Ammon's horn (tissue), 1 donor: ENCODE measurements at places on chromosomes 13 and 19.

GRCh38 chr19:35360880-35361420 is 2.7 kb downstream of the FFAR3 start:
- no peak for DNase-seq

DNA sequence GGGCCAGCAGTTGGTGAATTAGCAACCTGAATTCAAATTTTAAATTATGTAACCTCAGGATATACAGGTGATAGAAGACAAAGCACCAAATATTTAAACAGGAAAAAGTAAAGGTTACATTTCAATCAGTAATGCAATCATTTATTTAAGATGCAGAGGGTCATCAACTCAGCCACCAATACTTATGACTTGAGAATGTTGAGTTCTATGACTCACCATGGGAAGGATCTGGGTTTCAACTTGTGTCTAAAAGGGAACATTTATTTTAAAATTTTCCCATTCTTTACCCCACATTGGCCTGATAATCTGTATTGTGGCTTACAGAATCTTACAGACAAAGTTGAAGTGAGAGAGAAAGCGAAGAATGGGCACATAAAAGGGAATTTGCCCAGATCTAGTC is 418.0 kb downstream of the NDFIP2 start:
- no peak for DNase-seq

GRCh38 chr19:38073841-38074685 is 150.0 kb downstream of the DPF1 start:
- peak; percentile 26 for DNase-seq

DNA sequence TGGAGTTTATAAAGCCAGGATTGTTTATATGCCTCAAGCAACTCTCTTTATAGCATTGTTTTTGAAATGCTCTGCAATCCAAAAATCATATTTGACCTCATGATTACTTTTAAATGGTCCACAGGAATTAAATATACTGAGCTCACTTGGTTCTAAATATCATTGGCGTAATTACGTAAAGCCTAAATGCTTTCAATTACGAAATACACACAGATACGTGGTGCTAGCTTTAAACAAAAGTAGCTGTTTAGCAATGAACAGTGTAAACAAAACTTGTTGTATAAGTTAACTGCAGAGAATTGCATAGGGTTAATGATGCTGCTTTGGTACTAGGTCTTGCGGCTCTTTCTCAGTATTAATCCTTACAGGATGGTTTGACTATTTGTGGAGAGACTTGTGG is 346.6 kb downstream of the COG6 start:
- DNase-seq: no peak

GRCh38 chr13:45120967-45121831 is 889 bp downstream of the GTF2F2 start:
- no peak for DNase-seq

DNA sequence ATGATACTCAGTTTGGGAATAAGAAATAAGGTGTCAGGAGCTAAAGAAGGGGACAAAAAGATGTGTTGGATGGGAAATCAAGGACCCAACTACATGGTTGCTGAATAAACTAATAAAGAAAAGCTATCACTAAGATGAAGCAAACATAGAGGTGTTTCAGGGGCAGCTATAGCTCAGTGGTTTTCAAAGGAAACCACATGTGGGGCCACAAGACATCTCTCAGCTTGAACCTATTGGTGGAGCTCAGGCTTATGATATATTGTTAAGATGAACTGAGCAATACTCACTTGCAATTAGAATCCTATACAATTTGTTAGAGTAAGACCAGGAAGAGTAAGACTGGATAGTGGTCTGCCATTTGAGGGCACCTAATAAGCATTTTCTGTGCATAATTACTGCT is 45.1 kb upstream of the SPRY2 start:
- DNase-seq: no peak

- no peak for DNase-seq
Measured at GRCh38 chr13:71499944-71500514, 367.0 kb downstream of the DACH1 start.

DNA sequence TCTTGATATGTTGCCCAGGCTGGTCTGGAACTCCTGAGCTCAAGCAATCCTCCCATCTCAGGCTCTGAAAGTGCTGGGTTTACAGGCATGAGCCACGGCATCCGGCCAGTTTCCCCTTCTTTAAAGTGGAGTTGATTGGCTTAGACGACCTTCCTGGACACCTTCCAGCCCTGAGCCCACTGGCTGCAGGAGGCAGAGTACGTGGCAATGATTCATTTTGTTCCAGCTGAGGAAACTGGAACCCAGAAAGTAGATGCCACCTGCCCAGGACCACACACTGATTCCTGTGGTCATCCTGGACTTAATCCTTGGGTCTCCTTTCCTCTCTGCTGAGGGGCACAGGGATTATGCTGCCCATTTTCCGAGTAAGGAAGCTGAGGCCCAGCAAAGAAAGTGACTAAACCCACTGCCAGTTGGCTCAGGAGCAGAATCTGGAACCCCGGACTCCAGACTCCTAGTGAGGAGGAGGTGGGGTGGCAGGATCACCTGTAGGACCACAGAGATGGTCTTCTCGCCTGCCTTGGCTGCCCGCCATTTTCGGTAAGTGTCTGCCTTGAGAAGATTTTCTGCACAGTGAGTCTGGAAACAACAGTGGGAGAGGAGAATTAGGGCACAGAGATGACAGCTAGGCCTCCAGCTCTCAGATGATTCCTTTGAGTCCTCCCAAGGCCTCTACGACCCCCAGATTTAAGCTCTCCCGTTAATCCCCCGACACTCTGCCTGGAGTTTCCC is 737 bp downstream of the XRCC1 start:
- no peak for DNase-seq

DNA sequence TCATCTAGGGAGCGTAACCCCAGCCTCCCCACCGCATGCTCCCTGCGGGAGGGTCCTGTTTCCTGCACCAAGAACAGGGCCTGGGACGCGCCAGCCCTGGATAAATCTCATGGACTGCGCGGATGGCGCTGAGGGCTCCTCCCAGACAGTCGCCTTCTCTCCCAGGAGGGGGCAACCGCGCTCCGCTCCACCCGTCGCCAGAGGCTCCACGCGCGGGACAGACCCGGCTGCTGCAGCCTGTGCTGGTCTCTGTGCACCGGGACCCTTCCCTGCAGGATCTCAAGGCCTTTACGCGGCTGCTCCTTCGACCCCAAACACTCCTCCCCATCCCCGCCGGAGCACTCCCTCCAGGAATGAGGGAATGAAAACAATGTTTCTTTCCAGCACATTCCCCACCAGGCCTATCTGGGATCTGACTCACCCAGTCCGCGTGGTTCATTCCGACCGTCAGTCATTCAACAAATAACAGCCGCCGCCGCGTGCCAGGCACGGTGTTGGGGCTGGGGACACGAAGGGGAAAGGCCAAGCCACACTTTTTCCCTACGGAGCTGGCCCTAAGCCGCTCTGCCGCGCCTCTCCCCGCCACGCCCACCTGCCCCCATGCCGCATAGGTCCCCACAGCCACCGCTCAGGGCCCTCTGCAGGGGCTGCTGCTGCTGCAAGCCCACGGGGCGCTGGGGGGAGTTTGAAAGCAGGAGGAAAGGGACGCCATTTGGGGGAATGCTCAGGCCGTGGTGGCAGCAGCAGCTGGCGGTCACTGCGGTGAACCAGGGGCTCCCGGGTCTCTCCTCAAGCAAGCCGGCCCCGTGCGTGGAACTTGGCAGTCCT is 6.0 kb downstream of the PNMA8B start:
- peak; percentile 66 for DNase-seq

DNA sequence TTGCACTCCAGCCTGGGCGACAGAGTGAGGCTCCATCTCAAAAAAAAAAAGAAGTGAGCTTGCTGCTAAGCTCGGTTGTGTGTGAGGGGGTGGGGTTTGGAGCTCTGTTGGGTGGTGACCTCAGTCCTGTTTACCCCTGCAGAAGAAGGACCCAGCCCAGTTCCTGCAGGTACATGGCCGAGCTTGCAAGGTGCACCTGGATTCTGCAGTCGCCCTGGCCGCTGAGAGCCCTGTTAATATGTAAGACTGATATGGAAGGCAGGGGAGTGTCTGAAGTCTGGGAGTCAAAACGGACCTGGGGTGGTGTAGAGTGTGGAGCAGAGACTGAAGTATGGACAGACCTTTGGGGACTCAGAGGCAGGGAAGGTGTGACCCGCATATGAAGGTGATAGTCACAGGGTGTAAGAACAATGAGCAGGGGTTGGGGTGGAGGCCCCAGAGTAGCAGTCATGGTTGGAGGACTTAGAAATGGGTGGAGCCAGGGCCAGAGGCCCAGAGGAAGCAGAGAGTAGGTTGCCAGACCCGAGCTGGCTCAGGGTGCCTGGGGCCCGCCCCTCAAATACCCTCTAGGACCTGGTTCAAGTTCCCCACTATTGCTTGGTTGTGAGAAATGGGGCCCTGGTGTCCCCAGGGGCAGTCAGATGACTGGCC is 13.2 kb downstream of the CLASRP start:
- DNase-seq: no peak
